ENCODE measurements at places on chromosomes 1 and 21. TPM values are rescaled to one million over a fixed set of nuclear protein-coding genes. Genes with fewer than 3 reads are reported as not detected.

The ELF3 gene
- 0.16 TPM for total RNA-seq

GRCh38 chr21:39650801-39651200 lies 38.1 kb downstream of the B3GALT5 start:
- H3K36me3 ChIP-seq: no peaks in the 10 kb centered on the region
- H3K4me3 ChIP-seq: no peak overlapping the region
- no peak for DNase-seq

The PTPN7 gene
- total RNA-seq: 410 TPM

DNA sequence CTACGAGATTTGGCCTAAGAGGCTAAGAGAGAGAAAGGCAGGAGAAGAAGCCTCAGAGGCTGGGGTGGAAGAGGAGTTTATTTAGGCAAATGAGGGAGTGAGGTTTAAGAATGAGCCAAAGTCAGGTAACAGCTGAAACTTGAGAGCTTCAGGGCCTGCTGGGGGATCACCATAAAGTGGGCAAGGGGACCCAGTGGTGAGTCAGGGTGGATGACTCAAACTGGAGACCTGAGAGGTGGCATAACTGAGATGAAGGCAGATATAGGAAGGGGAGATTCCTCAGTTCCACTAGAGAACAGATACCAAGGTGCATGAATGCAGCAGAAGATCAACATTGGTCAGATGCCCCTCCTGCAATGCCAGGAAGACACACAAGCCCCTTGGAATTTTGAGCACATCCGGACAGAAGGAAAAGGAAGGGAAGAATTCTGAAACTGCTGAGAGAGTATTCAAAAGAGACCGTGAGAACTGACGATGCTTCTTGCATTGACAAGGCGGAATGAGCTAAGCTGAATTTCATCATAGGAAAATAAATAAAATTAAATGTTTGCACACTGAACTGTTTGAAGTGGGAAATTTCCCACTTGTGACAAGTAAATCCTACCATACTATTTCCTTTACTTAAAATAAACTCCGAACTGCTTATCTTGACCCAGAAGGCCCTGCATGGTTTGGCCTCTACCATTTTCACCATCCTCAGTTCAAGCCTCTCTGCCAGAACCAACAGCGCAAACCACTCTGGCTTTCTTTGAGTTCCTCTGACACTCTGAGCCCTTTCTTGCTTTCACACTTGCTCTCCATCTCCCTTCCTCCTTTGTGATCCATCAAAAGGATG lies 94.1 kb downstream of the NMNAT2 start:
- DNase-seq: no peak
- H3K27me3 ChIP-seq: peaks cover 29% of the 10 kb centered on the region
- H3K4me3 ChIP-seq: no peak overlapping the region
- H3K27ac ChIP-seq: no peak overlapping the region

- H3K27ac ChIP-seq: no peak overlapping the region
- no peak for DNase-seq
- no peaks in the 10 kb centered on the region for H3K27me3 ChIP-seq
- no peaks in the 10 kb centered on the region for H3K36me3 ChIP-seq
Observed at GRCh38 chr1:210597555-210598134, 268.9 kb downstream of the HHAT start.

- peaks cover 25% of the 10 kb centered on the region for H3K36me3 ChIP-seq
- no peak for DNase-seq
- H3K4me1 ChIP-seq: peaks cover 41% of the 10 kb centered on the region
- H3K4me3 ChIP-seq: no peak overlapping the region
- H3K27me3 ChIP-seq: no peaks in the 10 kb centered on the region
Observed at GRCh38 chr21:42523941-42524340, 10.3 kb downstream of the SLC37A1 start.

The DNM3 gene
- total RNA-seq: 2.2 TPM

DNA sequence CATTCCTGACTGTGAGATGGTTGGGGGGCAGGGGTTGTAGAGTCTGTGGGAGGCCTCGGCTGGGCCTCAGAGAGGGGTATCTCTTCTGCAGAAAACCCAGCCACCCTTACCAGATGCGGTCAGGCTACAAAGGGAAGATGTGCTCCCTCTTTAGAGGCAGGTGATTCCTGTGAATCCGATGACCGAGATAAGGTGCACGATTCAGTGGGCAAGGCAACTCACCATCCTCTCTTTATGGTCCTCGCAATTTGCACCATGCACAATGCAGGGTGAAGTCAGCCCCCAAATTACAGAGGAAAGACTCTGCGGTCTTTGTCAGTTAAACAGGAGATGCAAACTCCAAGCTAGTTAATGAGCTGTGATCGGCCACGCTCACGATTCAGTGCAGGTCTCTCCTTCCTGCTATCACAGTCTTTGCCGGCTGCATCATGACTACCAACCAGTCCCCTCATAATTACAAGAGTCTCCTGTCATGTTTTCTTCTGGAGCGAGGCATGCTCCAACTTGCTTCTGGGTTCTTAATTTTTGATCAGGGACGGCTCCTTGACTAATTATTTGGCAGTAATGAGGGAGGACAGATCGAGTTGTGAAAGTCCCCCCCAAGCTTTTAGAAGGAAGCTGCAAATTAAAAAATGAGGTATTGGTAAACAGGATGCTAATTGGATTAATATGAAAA lies 12.5 kb downstream of the TP73 start:
- peaks cover 6% of the 10 kb centered on the region for H3K4me1 ChIP-seq
- no peaks in the 10 kb centered on the region for H3K36me3 ChIP-seq

The OR14K1 gene
- not detected for total RNA-seq

DNA sequence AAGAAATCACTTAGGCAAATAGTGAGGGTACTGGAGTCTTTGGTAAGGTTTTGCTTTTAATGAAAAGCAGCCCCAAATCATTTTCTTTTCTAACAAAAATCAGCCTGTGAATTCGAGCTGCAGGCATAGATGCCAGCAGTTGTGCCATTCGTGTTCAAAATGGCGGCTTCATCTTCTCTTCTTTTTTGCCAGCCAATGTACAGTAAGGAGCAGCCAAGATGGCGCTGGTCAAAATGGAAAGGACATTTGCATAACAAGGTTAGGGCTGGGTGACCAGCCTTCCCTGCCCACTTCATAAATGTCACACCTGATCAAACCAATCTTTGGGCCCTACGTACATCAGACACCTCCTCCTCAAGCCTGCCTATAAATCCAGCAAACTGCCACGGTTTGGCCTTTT lies 100.2 kb upstream of the RGS1 start:
- no peaks in the 10 kb centered on the region for H3K36me3 ChIP-seq
- H3K4me1 ChIP-seq: no peaks in the 10 kb centered on the region
- no peak for DNase-seq
- no peak overlapping the region for H3K27ac ChIP-seq
- no peak overlapping the region for H3K4me3 ChIP-seq
- peaks cover 5% of the 10 kb centered on the region for H3K27me3 ChIP-seq

DNA sequence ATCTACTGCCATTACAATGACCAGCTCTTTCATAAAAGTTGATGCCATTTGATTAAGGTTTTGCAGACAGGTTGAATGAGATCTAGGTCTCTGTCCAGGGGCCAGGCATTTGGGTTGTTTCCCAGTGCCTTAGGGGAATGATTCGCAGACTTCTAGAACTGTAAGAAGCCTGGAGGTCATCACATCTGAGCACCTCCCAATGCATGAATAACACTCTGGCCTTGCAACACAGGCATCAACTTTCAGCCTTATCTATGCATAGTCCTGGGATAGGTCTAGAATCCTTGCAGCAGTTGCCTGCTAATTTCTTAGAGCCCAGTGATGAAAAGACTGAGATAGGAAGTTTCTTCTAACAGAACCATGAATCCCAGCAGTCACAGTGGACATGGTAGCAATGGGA lies 44.8 kb upstream of the KCND3 start:
- no peaks in the 10 kb centered on the region for H3K36me3 ChIP-seq
- H3K27ac ChIP-seq: no peak overlapping the region
- peaks cover 9% of the 10 kb centered on the region for H3K27me3 ChIP-seq
- H3K4me3 ChIP-seq: no peak overlapping the region
- no peaks in the 10 kb centered on the region for H3K4me1 ChIP-seq
- DNase-seq: no peak

The ZBTB8A gene
- total RNA-seq: not detected

The KRTAP20-1 gene
- total RNA-seq: not detected

The HSF2BP gene
- total RNA-seq: 0.47 TPM

DNA sequence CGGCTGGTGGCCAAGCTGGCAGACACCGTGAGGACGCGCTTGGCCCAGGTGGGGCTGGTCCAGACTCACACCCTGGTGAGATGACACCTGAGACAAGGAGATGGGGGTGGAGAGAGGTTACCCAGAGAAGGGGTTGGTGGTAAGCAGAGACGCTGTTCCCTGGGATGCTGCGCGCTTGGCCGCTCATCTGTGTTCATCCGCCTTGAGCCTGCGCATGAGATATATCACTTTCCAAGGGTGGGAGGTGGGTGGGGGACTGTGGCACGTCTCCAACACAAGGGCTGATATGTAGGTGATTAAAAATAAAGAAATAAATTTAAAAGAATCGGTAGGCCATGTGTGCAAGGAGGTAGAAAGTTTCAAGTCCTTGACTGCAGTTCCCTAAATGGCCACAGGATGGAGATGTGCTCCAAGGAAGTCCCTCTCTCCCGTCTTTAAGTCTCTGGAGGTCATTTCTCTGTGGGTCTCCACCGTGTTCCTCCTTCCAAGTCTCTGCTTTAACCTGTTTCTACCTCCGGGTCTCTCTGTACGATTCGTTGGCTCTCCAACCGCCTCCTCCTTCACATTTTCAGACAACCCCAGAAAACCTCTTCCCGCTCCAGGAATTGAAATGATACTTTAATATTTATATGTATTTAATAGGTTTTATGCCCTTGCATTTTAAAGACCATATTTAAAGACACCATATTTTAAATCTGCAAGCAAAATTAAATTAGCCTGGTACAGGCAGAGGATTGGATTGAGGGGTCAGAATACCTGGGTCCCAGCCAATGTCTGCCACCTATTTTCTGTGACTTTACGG lies 4.5 kb downstream of the TTC24 start:
- H3K4me1 ChIP-seq: peaks cover 22% of the 10 kb centered on the region
- H3K27me3 ChIP-seq: no peaks in the 10 kb centered on the region
- H3K27ac ChIP-seq: no peak overlapping the region

The GJB5 gene
- not detected for total RNA-seq

DNA sequence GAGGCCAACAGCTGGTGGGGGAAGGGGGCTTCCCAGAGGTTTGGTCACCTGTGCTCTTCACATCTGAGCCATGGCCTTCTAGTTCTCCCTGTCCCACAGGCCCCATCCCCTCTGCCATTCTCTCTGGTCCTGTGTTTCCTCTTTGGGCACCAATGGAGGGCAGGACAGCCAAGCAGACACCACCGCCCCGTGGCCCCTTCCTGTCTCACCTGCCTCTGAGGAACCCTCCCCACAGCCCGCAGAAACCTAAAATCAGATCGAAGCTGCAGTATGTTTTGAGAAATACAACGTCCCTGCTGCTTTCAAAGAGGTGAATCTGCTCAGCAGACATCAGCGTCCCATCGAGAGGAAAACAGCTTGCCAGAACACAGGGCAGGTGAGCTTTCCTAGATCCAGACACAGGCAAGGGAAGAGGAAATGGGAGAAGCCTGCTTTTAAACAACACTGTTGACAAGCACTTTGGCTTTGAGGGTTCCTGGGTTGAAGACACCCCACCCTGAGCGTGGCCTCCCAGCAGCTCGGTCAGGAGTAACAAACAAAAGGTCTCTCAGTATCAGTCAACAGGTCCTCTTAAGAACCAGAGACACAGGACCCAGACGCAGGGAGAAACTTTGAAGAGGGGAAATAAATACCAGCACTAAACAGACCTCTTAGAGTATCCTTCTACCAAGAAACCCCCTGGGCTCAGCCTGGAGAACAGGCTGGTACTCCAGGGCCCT lies 2.3 kb downstream of the PANK4 start:
- DNase-seq: peak; percentile 89
- H3K4me1 ChIP-seq: peaks cover 38% of the 10 kb centered on the region
- H3K27ac ChIP-seq: peak overlapping the region; percentile 88
- peaks cover 17% of the 10 kb centered on the region for H3K36me3 ChIP-seq

The GBP7 gene
- 0.28 TPM for total RNA-seq

DNA sequence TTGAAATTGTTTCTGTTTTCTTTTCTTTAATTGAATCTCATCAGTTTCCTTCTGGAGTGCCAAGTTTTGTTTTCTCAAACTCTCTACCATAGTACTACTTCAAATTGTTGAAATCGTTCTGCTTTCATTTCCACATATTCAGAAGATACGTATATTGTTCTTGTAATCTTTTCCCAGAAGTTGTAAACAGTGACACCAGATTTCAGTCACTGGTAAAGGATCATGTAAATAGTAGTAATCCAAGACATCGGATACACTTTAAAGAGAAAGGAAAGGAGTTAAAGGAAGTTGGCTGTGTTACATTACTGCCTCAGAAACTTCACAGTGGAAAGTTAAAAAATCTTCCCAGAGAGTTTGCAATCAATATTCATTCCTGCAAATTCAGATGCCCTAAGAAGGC lies 67.5 kb downstream of the RGL1 start:
- no peaks in the 10 kb centered on the region for H3K27me3 ChIP-seq
- no peak overlapping the region for H3K4me3 ChIP-seq
- H3K4me1 ChIP-seq: peaks cover 6% of the 10 kb centered on the region
- no peak overlapping the region for H3K27ac ChIP-seq
- DNase-seq: no peak

The LRRC7 gene
- total RNA-seq: not detected

DNA sequence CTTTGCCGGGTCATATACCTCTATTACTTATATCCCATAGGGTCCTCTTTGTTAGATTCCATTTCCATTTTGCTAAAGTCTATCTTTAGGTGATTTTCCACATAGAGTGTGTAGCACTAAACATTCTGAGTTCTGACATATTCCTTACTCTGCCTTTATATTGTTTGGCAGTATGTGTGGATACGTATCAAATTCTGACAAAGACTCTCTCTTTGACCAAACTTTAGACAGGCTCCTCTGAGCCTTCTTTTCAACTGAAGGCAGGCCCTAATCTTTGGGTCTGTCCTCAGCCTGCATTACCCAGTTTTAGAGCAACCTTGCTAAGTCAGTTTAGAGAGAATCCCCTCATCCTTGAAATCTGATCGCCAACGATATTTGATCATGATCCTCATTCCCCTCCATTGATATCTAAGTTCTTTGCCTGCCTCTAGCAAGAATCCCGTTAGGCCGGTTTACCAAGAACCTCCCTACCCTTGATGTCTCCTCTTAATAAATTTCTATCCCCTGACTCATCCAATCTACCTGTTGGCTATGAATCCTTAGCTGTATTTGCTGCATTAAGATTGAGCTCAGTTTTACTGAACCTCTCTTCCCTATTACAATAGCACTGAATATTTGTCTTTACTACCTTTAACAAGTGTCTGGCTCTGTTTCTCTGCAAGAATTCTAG lies 10.4 kb upstream of the PPT1 start:
- no peak overlapping the region for H3K4me3 ChIP-seq
- H3K4me1 ChIP-seq: peaks cover 2% of the 10 kb centered on the region
- no peak overlapping the region for H3K27ac ChIP-seq
- H3K36me3 ChIP-seq: peaks cover 19% of the 10 kb centered on the region
- no peak for DNase-seq
- H3K27me3 ChIP-seq: peaks cover 19% of the 10 kb centered on the region
